NCI-H446 treated with DMSO at 0.1 percent for 48 hours (cell line): ENCODE measurements at places on chromosomes 12 and 14.

- DNase-seq, result no peak
These were observed 187.7 kb upstream of the ATXN7L3B start for GRCh38 chr12:74349925-74350324.

GRCh38 chr12:104668274-104668718, 211.5 kb downstream of the CHST11 start:
- no peak for DNase-seq

GRCh38 chr12:104533134-104533533, 76.4 kb downstream of the CHST11 start:
- DNase-seq, result no peak

- no peak for DNase-seq
These were observed 48.5 kb upstream of the FLRT2 start for GRCh38 chr14:85481471-85481870.

- no peak for DNase-seq
These were observed 33.4 kb downstream of the FNTB start for GRCh38 chr14:65019944-65020566.

- DNase-seq, result no peak
These were observed 18.6 kb downstream of the LGMN start for GRCh38 chr14:92729634-92730358.

DNA sequence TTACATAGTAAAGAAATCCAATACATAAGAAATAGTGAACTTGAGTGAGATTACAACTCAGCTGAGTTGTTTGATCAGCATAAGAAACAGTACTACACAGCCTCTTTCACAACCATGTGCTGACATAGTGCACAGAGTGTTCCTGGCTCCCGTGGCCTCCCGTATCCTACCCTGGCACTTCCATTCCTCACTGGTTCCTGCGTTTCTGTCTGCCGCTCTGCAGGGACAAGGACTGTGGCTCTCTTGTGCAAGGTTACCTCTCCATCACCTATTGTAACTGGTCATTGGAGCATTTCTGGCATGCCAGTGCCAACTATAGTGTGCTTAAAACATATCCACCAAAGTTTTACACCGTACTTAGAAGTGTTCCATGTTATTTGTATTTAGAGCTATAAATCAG, 46.3 kb upstream of the PCED1B start:
- DNase-seq, result no peak

- no peak for DNase-seq
These were observed 31.3 kb downstream of the SLC38A1 start for GRCh38 chr12:46237371-46238045.

- no peak for DNase-seq
These were observed 636.5 kb upstream of the TBX3 start for GRCh38 chr12:115320451-115320850.

DNA sequence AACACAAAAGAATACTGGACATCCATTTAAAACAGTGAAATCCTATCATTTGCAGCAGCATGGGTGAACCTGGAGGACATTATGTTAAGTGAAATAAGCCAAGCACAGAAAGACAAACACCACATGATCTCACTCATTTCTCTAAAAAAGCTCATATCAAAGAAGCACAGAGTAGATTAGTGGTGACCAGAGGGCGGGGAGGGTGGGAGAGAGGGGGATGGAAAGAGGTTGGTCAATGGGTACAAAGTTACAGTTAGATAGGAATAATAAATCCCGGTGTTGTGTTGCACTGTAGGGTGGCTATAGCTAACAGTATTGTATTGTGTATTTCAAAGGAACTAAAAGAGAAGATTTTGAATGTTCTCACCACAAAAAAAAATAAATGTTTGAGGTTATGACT, 52.4 kb downstream of the DUSP6 start:
- no peak for DNase-seq

GRCh38 chr14:86892152-86892956, 1100.6 kb downstream of the GALC start:
- no peak for DNase-seq

DNA sequence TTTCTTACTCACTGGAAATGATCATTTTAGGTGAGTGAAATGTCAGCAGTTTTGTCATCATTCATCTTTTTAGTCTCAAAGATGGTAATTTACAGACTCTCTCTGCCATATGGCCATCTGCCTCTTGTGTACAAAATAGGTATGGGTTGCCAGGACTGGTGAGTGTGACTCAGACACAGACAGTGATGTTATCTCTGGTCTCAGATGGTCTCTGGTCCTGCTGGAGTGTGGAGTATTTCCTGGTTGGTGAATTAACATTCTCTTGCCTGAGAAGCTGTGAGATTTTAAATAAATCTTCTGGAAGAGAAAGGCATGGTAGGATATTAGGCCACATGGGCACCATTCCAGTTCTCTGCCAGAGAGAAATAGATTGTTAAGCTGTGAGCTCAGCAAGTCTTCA, 207.0 kb downstream of the ATP23 start:
- DNase-seq, result peak; percentile 98

DNA sequence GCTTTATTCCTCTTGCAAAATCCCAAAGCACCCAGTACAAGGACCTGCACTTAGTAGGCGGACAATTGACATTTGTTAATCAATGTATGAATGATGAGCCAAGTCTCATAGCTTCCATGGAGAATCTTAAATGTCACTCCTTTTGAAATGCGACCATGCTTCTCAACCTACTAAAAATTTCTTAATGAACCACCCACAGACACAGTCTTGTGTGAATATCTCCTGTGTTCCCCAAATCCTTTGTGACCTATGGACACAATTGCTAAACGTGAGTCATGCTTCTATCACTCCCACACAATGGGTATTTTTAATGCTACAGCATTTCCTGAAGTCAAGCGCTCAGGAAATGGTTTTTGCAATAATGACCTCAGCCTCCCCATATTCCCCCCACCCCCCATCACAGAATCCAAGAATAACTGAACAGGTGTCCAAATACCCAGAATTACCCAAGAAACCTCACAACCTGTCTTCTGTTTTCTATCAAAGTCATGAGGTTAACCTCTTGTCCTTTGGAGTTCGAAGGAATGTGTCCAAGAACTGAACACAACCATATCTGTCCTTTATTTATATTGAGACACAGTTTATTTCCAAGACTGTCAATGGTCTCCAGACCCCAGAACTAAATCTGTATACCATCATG, 163.6 kb upstream of the PLEKHG7 start:
- DNase-seq, result no peak

GRCh38 chr14:57492859-57493258, 798 bp downstream of the CCDC198 start:
- no peak for DNase-seq

DNA sequence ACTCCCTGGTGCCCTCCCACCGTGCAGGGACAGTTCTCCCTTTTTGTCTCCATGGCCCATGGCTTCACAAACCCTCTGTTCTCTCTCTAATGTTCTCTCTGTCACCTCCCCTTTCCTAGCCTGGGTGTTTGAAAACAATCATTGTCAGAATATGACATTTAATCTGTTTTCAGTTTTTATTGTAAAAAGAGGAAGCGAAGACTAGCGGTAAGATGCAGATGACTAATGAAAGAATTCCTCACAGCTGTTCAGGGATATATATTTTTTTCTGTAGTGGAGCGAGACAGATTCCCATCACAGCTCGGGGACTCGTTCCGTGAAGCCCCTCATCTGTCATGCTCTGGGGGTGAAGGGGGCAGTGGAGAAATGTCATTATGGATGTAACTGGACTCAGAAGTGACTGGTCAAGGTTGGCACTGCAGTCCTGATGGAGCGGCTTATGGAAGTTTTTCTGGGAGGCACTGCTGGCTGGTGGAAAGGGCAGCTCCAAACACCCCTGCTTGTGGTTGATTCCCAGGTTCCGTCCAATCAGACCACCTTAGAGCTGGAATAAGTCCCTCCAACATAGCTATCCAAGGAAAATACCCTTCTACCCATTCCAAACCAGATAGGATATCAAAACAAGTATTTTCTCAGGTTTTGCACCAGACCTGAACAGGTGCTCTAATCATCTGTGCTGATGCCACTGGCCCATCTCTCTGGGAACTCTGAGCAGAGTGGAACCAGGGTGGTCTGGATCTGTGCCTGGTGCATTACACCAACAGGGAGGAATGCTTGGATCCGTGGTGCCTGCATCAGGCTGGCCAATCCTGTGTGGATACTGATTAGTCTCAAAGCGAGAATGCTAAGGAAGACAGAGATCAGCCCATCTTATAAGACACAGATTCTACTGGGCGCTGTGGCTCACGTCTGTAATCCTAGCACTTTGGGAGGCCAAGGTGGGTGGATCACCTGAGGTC, 84.7 kb downstream of the GPATCH2L start:
- no peak for DNase-seq

- DNase-seq, result no peak
These were observed 129.9 kb upstream of the GRIN2B start for GRCh38 chr12:14111230-14111865.

GRCh38 chr12:25276199-25276937, 25.6 kb upstream of the KRAS start:
- DNase-seq, result no peak

GRCh38 chr12:124458992-124459851, 108.2 kb downstream of the NCOR2 start:
- no peak for DNase-seq

GRCh38 chr14:76007852-76008251, 22.3 kb downstream of the IFT43 start:
- DNase-seq, result no peak

DNA sequence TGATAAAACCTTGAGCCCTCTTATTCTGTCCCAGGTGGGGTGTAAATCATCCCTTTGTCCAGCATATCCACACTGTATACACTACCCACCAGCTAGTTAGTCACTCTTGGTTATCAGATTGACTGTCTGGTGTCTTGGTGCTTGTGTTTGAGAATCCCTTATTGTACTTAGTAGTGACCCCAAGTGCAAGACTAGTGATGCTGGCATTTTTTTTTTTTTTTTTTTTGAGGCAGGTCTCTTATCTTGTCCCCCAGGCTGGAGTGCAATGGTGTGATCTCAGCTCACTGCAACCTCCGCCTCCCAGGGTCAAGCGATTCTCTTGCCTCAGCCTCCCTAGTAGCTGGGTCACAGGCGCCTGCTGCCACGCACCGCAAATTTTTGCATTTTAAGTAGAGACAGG, 5.8 kb downstream of the VRK1 start:
- DNase-seq, result no peak

- no peak for DNase-seq
These were observed 506.8 kb downstream of the LRFN5 start for GRCh38 chr14:42113358-42114069.

DNA sequence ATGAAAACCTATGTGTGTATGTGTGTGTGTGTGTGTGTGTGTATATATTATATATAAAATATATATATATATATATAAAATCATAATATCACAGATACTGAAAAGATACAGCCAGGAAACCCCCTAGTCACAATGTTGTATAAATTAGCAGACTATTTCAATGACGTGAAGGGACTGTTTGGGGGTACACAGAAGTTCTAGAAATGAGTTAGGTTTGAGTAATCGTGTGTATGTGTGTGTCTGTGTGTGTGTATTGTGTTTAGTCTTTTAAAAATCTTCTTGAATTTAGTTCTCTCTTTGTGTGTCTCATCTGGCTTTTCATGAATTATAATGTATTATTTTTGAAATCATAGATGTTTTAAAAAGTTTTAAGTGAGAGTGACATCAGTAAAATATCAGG, 21.9 kb downstream of the ADAM21 start:
- DNase-seq, result no peak

GRCh38 chr12:9240776-9241175, 32.6 kb upstream of the PZP start:
- DNase-seq, result no peak

GRCh38 chr12:80282761-80283160, 161.3 kb upstream of the PTPRQ start:
- no peak for DNase-seq

- DNase-seq, result no peak
These were observed 49.9 kb downstream of the IFNG start for GRCh38 chr12:68109444-68110217.

GRCh38 chr12:113855998-113856397, 110.1 kb downstream of the RBM19 start:
- DNase-seq, result no peak

DNA sequence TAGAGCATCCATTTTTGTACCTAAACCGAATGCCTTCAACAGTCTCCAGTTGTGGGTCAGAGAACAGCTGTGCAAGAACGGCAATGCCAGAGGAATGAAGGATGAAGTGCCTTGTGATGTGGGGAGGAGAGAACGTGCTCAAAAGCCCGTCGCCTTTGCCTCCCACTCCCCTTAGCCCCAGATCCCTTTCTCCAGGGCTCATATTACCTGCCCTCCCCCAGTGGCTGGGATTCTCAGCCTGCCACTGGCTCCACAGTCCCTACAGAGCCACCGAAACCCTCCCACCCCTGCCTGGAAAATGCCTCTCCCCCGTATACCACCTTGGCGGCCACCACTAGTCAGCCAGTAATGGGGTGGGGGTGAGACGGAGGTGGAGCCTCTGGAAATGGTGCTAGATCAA, 158.5 kb downstream of the ZFP36L1 start:
- DNase-seq, result no peak

GRCh38 chr14:77113644-77114043, 15.6 kb downstream of the CIPC start:
- no peak for DNase-seq

GRCh38 chr14:94088516-94088915, 7.4 kb downstream of the IFI27L1 start:
- DNase-seq, result no peak

- no peak for DNase-seq
These were observed 67.3 kb upstream of the HOXC13 start for GRCh38 chr12:53871367-53871766.

DNA sequence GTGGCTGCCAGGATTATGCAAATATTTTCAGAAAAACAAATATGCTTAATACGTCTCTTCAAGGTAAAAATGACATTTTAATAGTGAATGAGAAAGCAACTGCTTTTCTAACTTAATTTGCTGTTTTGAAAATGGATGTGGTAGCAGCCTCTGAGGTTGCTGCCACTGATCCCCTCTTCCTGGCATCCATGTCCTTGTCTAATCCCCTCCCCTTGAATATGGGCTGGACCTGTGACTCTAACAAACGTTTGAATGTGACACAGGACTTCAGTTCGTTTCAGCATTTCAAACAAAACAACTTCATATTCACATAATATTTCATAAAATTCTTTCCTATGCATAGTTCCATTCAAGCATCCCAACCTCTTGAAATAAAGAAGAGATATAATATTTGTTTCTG, 64.2 kb upstream of the SLC38A2 start:
- DNase-seq, result no peak

DNA sequence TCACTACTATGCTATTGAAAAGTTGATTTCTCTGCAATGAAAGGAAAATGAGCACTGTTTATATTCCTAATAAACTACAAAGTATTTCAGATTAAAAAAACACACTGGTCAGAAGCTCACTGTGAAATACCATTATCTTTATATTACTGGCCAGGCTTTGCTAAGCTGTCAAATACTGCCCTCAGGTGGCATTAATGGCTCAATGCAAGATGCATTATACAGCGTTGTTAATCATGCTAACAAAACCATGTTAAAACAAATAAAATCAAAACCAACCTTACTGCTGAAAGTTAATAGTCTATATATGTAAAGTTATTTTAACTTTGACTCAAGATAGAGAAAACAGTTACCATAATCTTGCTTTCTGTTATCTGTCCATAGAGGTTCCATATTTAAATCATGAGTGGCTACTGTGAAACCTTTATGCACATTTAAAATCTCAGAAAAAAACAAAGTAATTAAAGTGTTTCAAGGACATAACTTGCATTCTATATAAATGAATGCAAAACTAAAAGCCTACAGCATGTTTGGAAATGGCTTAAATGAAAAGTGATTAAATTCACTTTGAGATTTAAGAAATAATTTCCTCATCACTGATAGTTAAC, 121.7 kb downstream of the RALGAPA1 start:
- peak; percentile 13 for DNase-seq
